HCEC 1CT (cell line): ENCODE measurements at places on chromosomes 4 and X.

- DNase-seq: no peak
Measured at GRCh38 chr4:184854673-184855072, 28.9 kb upstream of the ACSL1 start.

GRCh38 chr4:123233136-123233768 lies 163.3 kb upstream of the SPRY1 start:
- DNase-seq: no peak

DNA sequence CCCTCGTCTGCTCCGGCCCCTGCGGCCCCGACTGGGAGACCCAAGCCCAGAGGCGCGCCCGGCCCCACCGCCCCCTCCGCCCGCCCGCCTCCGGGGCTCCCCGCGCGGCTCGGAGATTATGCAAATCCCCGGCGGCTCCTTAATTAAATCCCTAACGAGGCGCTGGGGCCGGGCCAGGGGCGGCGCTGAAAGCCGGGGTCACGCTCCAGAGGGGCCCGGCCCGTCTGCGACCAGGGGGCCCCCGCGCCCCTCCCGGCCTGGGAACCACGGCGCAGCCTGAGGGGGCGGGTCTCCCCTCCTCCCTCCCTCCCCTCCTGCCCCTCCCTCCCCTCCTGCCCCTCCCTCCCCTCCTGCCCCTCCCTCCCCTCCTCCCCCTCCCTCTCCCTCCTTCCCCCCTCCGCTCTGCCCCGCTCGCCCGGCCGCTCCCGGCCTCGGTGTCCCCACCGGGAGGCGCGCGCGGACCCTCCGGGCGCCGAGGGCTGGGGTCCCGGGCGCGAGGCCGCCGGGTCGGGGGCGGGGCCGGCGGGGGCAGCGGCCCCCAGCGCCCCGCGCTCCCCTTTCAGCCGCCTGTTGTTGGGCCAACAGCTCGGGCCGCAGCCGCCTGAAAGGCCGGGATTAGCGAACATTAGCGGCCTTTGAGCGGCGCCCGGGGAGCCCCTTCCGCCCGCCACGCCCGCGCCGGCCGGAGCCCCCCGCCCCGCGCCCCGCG lies 25.9 kb upstream of the FGFR3 start:
- no peak for DNase-seq

- DNase-seq: no peak
Measured at GRCh38 chrX:150941580-150941979, 41.6 kb upstream of the HMGB3 start.

GRCh38 chr4:106334741-106335470 lies 18.6 kb downstream of the AIMP1 start:
- DNase-seq: no peak

GRCh38 chr4:41256131-41256739 lies 493 bp upstream of the UCHL1 start:
- no peak for DNase-seq

- peak; percentile 5 for DNase-seq
Measured at GRCh38 chr4:189792924-189793618, 147.6 kb upstream of the FRG1 start.

DNA sequence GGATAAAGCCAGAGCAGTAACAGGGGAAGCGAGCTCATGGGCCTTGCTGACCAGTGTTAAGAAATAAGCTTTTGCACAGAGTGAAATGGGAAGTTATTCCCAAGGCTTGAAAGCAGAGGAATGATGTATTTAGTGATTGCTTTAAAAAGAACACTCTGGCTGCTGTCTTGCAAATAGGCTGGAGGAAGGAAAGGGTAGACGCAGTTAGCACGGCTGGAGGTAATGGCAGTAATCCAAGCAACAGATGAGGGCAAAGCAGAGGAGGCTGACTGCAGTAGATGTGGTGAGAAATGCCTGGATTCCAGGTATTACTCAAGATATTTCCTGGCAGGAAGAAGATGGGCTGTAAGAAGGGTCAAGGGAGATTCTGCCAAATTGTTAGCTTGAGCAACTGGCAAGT lies 1342.3 kb upstream of the AGA start:
- no peak for DNase-seq

GRCh38 chr4:40437741-40438383 lies 102.7 kb downstream of the CHRNA9 start:
- no peak for DNase-seq

DNA sequence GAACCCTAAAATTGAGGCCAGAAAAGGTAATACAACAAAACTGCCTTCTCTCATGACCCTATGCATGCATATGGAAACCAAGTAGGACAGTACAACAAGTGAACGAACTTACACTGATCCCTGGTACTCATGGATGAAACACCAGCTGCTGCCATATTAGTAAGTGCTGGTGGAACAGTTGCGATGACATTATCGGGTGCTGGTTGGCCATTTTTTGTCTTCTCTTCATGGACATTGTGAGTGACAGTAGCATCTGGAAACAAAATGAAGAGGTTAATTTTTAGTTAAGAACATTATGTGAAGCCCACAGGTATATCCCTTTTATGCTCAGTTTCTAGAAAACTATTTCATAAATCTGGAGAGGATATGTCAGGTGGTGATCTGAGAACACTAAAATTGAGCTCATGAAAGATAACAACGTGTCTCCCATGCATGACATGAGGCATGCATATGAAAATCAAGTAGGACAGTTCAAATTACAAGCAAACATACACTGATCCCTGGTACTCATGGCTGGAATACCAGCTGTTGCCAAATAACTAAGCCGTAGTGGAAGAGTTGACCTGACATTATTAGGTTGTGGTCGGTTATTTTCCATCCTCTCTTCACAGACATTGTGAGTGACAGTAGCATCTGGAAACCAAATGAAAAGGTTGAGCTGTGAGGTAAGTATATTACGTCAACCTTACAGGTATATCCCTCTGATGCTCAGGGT lies 74.2 kb upstream of the CT45A1 start:
- no peak for DNase-seq

GRCh38 chr4:80532674-80533333 lies 197.3 kb downstream of the CFAP299 start:
- no peak for DNase-seq

DNA sequence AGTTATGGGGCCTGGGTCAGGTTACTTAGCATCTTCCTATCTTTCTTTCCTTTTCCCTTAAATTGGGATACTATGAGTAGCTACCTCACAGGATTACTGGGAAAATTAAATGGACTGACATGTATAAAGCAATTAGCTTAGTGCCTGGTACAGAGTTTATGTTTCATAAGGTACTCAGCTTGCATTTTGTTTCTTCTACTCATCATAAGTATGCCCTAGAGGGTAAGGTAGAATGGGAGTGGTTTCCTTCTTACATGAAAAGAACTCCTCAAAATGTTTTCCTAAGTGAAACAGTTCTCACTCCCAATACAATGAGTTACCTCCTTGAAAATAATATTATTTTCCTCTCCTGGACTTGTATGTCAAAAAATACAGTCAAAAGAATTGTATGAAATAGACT lies 75.7 kb downstream of the NPFFR2 start:
- no peak for DNase-seq

DNA sequence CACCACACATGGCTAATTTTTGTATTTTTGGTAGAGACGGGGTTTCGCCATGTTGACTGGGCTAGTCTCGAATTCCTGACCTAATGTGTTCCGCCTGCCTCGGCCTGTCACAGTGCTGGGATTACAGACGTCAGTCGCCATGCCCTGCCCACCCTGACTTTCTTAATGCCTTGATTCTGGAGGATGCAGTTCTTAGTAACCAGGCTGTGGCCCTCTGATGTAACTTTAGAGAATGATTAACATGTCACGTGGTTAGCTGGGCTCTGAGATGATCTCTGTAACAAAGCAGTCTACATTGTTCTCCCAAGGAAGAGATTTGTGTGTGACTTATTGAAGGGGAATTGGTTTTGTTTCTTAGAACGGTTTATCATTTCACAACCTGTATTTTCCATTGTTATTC lies 30.6 kb downstream of the ANK2 start:
- DNase-seq: no peak

GRCh38 chrX:22803353-22803752 lies 196.4 kb upstream of the DDX53 start:
- DNase-seq: no peak

- peak; percentile 13 for DNase-seq
Measured at GRCh38 chrX:48520976-48521352, 644 bp upstream of the EBP start.

GRCh38 chr4:120724656-120725055 lies 197.9 kb downstream of the PRDM5 start:
- DNase-seq: no peak

- no peak for DNase-seq
Measured at GRCh38 chr4:183926950-183927349, 21.8 kb downstream of the STOX2 start.

GRCh38 chrX:40108959-40109287 lies 11.2 kb upstream of the BCOR start:
- peak; percentile 65 for DNase-seq

- DNase-seq: no peak
Measured at GRCh38 chr4:138972956-138973801, 42.4 kb upstream of the NOCT start.

DNA sequence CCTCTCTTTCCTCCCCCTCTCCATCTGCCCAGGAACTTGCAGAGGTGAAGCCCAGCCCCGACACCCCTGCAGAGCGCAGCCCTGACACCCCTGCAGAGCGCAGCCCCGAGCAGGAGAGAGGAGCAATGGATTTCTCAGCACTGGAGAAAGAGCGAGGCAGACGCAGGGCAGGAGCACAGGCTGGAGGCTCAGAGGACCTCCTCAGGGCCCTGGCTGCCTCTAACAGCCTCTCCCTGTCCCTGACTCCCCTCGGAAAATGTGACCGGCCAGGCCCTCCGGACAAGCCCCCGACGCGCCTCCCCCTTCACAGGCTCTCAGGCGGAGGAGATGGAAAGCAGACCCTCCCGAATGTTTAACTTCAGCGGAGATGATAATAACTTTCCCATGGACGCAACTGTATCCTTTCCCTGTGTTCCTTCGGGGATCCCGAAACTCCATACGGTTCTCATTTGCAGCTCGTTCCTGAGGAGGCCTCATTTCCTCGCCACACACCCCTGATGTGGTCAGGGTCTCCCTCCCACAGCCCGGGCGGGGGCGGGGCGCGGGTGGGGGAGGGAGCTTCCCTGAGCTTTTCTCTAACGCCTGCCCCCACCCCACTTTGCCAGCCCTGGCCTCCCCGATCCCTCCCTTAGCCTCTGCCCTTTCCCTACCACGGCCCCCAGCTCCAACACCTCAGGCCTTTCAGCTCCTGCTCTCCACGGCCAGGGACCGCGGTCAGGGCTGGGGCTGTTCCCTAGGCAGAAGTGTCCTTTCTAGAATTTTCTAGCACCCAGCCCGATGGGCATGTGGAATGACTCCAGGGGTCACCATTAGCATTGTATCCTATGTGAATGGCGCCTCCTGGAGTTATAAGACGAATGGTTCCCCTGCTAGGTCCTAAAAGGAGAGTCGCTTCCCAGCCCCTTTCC lies 201.1 kb upstream of the BCOR start:
- DNase-seq: no peak

DNA sequence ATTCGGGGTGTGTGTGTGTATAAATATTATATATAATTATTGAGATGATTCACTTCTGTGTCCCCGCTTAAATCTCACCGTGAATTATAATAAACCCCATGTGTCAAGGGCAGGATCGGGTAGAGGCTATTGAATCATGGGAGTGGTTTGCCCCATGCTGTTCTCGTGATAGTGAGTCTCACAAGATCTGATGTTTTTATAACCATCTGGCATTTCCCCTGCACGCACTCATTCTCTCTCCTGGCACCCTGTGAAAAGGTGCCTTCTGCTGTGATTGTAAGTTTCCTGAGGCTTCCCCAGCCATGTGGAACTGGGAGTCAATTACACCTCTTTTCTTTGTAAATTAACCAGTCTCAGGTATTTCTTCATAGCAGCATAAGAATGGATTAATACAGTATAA lies 851.4 kb upstream of the AGA start:
- DNase-seq: no peak

- no peak for DNase-seq
Measured at GRCh38 chrX:15915959-15916703, 61.5 kb upstream of the AP1S2 start.

GRCh38 chr4:5422195-5422594 lies 286.2 kb downstream of the EVC2 start:
- no peak for DNase-seq

- no peak for DNase-seq
Measured at GRCh38 chr4:5796976-5797375, 86.0 kb downstream of the EVC start.

GRCh38 chr4:140213116-140213515 lies 59.1 kb upstream of the MAML3 start:
- no peak for DNase-seq

- no peak for DNase-seq
Measured at GRCh38 chrX:154419189-154419588, 7.8 kb downstream of the TAFAZZIN start.

DNA sequence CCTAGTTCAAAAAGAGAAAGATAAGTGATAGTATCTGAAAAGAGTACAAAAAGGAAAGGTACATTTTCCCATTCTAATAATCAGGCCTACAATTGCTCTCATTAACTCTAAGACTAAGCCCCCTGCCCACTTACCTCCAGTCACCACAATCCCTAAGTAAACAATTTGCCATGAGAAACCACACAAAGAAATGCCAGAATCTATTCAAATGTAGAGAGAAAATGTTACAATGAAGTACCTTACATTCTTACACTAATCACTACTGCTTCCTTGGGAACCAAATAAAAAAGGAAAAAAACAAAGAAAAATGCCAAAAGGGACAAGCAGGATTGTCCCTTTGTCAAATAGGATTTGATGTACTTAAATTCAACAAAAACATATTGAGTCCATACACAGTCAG lies 188.2 kb upstream of the NRK start:
- no peak for DNase-seq

DNA sequence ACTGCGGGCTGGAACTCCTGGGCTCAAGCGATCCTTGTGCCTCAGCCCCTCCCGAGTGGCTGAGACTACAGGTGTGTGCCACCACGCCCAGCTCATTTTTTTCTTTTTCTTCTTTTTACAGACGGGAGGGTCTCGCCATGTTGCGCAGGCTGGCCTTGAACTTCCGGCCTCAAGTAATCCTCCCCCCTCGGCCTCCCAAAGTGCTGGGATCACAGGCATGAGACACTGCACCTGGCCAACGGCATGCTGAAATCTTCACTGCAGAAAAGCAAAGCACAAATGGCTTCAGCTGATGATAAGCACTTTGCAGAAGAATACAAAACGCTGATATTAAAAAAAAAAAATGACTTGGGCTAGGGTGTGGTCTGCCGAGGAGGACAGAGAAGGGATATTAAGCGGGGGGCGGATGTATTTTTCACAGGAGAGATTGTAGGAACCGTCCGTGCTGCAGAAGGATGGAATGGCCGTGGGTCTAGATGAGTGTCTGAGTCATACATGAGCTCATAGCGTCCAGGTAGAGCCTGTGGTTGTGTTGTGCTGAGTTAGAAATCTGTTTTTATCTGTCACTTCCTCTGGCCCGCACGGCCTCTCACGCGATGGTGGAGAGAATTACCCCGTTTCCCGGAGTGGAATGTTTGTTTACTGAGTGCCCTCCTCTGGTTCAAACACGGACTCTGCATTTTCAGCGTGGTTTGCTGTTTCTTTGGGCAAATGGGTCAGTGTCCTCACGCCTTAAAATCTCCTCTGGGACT lies 8.5 kb upstream of the AKAP17A start:
- DNase-seq: no peak

GRCh38 chrX:119419146-119419545 lies 20.0 kb downstream of the SLC25A43 start:
- no peak for DNase-seq
